ENCODE measurements at places on chromosomes 3 and 15.

GRCh38 chr15:87755226-87755625 lies 501.3 kb downstream of the NTRK3 start:
- no peak for DNase-seq

GRCh38 chr3:120062474-120062873 lies 31.8 kb downstream of the GSK3B start:
- peak; percentile 22 for DNase-seq

GRCh38 chr3:40099871-40100270 lies 209.6 kb upstream of the EIF1B start:
- no peak for DNase-seq

DNA sequence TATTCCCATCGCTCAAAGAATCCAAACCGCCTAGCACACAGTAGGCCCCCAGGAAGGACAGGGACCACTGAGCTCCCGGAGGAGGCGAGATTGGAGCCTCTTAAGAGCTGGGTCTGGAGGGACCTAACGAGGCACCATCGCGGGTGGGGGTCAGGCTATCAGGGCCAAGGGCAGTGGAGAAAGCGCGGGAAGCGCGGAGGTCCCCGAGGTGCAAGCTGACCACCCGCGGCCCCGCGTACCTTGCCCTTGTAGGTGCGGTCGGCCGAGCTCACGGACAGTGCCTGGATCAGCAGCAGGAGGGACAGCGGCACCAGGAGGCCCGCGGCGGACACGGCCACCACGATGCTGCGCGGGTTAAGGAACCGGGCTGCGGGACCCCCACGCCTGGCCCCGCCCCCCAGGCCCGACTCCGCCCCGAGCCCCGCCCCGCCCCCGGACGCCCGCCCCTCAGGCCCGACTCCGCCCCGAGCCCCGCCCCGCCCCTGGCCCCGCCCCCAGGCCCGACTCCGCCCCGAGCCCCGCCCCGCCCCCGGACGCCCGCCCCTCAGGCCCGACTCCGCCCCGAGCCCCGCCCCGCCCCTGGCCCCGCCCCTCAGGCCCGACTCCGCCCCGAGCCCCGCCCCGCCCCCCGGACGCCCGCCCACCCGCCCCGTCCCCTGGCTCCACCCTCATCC lies 3.9 kb downstream of the ZDHHC19 start:
- no peak for DNase-seq

GRCh38 chr3:195119461-195120266 lies 151.3 kb downstream of the XXYLT1 start:
- DNase-seq: peak; percentile 82

- DNase-seq: no peak
These were observed 27.5 kb downstream of the RARB start for GRCh38 chr3:25455441-25456132.

GRCh38 chr3:160564258-160564911 lies 986 bp downstream of the KPNA4 start:
- DNase-seq: no peak

DNA sequence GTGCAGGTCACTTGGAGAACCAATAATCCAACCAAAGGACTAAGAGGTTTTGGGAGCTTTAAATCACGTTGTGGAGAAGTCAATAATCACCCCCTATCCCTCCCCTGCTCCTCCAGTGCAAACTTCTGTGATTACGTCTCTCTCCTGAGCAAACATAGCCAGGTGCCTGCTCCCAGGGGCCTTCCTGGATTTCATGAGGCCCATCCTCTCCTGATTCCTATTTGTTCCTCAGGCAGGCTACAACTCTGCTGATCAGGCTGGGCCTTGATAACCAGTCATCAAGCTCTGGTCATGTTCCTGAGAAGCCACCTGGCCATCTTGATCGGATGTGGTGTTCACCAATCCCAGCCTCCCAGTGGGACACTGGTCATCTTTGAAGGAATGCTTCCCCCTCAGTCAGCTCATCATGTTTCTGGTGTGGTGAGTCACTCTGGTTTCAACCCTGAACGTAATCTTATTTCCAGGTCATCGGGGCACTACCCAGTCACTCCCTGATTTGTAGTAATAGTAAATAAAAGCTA lies 2.9 kb upstream of the ZNF710 start:
- DNase-seq: peak; percentile 76

GRCh38 chr3:42701371-42702065 lies 1.1 kb downstream of the HHATL start:
- peak; percentile 21 for DNase-seq

- no peak for DNase-seq
These were observed 64.3 kb upstream of the MELTF start for GRCh38 chr3:197093871-197094270.

- no peak for DNase-seq
These were observed 151.6 kb downstream of the CDIN1 start for GRCh38 chr15:36731025-36731424.

DNA sequence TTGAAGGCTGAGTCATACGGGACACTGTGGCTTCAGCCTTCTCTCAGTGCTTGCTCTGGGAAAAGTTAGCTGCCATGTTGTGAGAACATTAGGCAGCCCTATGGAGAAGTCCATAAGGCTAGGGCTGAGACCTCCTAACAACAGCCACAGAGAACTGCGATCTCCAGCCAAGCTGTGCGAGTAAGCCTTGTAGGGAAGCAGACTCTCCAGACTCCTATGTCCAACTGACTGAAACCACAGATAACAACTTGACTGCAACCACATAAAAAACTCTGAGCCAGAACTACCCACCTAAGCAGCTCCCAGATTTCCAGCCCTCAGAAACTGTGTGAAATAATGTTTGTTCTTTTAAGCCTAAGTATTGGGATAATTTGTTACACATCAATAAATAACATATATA lies 40.7 kb downstream of the DENND6A start:
- peak; percentile 62 for DNase-seq

- DNase-seq: no peak
These were observed 1.2 kb downstream of the ZBTB11 start for GRCh38 chr3:101675709-101676215.

GRCh38 chr3:74640211-74640610 lies 25.8 kb upstream of the CNTN3 start:
- DNase-seq: no peak

DNA sequence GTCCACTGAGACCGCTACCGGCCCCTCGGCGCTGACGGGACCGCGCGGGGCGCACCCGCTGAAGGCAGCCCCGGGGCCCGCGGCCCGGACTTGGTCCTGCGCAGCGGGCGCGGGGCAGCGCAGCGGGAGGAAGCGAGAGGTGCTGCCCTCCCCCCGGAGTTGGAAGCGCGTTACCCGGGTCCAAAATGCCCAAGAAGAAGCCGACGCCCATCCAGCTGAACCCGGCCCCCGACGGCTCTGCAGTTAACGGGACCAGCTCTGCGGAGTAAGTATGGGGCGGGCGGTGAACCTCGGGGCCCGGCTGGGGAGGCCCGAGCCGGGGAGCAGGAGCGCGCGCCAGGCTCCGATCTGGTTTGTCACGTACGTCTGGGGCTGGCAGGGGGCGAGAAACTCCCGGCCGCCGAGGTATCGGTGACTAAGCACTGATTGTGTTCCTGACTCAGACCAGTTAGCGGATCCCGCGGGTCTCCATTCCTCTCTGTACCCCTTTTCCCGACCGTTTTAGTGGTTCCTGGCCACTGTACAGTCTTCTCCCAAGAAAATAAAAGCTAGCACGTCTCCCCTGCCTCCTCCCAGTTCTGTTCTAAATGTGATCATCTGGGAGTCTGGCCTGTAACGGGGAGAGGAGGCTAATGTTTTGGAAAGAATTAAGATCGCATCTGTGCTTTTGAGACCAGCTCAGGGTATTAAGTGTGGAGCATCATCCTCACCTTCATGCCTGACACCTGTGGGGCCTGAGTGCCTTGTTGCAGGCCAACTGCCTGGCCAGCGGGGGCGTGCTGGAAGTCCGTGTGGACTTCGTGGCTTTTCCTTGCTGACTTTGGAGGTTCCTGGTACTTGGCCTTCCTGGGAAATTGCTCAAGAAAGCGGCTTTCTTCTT lies 691 bp downstream of the MAP2K1 start:
- DNase-seq: peak; percentile 62

DNA sequence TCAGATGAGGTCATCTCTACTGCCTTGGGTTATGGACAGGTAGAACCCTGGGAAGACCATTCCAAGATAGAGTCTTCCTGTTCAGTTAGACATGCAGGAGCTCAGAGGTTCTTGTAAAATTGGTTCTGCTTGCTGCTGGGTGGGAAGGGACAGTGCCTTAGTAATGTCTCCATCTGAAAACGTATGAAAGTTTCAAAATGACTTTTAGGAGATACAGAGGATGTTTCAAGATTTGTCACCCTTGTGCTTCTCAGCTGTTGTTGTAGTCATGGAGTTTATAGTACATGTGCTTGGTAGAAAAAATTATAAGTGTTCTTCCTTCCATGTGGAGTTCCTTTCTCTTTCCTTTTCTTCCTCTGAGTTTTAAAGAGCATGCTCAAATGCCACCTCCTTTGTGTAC lies 885.2 kb upstream of the CFAP20DC start:
- DNase-seq: no peak

DNA sequence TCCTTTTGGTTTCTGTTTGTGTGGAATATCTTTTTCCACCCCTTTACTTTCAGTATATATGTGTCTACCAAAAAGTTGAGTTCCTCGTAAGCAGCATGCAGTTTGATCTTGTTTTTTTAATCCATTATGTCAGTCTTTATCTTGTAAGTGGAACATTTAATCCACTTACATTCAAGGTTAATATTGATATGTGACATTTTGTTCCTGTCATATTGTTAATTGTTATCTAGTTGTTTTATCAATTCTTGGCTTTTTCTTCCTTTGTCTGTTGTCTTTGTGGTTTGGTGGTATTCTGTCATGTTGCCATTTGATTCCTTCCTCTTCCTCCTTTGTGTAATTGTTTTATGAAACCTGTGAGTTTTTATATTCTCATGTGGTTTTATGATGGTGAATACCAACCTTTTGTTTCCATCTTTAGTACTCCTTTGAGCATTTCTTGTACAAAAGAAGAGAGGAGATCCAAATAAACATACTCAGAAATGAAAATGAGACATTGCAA lies 43.4 kb upstream of the XCR1 start:
- no peak for DNase-seq

Data from amniotic epithelial cell (primary cell).